ENCODE measurements at places on chromosomes 4 and X. TPM values are rescaled to one million over a fixed set of nuclear protein-coding genes. Genes with fewer than 3 reads are reported as not detected.

DNA sequence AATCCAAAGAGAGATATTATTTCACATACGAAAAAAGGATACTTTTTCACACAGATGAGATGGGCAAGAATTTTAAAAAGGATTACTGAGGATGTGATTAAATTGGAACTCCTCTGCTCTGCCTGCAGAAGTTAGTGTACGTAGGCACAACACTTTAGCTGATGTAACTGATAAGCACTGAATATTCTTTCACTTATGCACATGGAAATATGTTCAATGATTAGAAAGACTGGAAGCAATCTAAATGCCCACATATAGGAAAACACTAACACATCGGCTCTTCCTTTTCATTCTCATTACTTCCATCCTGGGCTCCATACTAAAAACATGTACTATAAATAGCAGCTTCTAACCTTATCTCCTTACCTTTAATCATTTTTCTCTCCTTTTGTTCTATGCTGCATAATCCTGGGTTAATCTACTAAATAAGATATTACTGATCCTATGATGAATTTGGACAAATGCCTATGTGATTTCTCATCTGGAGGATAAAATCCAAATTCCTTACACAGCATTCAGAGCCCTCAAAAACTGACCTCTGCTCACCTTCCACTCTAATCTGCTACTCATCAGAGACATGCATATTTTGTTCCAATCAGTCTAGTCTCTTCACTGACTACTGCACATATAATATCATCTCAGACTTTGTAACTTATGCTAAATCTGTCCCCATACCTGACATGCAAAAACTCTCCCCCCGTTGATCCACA is 197.8 kb downstream of the PDGFC start:
- DNase-seq = peak; percentile 39

DNA sequence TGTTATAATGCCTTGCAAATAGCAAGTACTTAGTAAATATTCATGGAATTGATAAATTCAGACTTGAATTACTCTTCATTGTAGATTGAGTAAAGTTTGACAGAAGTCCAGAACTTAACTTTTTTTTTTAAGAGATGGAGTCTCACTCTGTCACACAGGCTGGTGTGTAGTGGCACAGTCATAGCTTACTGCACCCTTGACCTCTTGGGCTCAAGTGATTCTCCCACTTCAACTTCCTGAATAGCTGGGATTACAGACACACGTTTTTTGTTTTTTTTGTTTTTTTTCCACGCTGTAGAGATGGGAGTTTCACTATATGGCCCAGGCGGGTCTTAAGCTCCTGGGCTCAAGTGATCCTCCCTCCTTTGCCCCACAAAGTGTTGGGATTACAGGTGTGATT is 32.1 kb downstream of the UBE2K start:
- DNase-seq = peak; percentile 14

DNA sequence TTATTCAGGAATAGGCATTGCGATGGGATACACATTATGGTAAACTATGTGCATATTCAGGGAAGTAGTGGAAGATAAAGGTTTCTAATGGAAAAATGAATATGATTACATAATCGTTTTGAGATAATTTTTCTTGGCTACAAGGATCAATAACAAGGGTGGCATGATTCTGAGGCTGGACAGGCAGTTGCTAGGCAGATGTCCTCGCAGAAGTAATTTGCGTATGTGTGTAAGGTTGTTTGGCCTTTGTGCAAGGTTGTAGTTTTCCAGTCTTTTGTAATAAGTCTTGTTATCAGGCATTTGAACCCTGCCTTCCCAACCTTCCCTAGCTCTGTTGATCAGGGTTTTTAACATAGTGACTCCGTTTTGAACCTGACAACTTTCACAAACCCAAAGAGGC is 59.7 kb downstream of the RGS12 start:
- no peak for DNase-seq

- DNase-seq = no peak
Observed at GRCh38 chr4:187017147-187017546, 293.5 kb upstream of the FAT1 start.

DNA sequence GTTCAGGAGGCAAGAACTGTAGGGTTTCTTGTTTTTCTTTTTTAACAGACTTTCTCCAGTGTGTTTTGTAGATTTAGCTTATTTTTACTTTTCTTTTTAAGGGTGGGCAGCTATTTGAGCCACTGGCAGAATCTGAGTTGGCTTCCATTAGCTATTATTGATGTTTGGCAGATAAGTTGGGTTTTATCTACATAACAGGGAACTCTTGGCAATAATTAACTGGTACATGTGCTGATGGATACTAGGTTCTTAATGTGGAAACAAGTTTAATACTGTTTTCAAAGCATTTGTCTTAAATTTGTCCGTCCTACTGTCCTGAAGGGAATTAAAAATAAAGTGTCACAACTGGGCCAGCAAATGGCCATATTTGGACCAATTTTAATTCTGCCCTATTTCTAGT is 80.5 kb downstream of the PHOX2B start:
- no peak for DNase-seq

DNA sequence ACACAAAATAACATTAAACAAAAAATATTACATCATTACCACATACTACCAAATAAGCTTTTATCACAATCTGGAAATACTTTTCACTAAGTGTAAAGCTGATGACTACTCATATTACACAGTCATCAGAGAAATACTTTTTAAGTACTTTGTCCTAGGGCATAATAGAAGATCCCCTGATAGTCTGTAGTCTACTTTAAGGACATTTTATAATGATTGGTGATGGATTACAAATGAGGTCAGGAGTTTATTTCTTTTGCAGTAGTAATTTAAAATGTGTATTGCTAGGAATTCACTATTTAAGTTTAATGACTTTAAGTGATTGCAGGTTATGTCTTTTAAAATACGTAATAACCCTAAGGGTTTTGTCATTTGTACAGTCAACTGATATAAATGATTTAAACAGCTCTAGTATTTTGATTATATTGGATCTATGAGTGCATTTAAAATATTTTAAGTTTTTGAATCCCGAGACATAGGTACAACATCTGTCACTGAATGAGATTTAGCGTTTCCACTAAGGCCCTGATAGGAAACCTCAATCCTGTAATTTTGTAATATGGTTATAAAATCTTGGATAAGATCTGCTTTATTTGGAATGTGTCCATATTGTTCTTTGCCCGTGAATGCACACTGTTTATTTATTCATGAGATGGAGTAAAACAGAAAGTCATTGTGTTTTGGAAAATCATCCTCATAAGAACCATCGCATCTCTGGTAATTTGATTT is 189.5 kb downstream of the ARAP2 start:
- peak; percentile 27 for DNase-seq

DNA sequence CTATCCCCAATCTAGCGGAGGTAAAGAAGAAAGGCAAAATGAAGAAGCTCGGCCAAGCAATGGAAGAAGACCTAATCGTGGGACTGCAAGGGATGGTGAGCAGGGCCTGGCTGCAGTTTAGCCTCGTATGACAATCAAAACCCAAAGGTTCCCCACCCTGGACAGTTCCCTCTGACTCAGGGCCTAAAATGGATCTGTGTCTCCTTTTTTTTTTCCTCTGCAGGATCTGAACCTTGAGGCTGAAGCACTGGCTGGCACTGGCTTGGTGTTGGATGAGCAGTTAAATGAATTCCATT is 986 bp downstream of the HDAC6 start:
- no peak for DNase-seq

DNA sequence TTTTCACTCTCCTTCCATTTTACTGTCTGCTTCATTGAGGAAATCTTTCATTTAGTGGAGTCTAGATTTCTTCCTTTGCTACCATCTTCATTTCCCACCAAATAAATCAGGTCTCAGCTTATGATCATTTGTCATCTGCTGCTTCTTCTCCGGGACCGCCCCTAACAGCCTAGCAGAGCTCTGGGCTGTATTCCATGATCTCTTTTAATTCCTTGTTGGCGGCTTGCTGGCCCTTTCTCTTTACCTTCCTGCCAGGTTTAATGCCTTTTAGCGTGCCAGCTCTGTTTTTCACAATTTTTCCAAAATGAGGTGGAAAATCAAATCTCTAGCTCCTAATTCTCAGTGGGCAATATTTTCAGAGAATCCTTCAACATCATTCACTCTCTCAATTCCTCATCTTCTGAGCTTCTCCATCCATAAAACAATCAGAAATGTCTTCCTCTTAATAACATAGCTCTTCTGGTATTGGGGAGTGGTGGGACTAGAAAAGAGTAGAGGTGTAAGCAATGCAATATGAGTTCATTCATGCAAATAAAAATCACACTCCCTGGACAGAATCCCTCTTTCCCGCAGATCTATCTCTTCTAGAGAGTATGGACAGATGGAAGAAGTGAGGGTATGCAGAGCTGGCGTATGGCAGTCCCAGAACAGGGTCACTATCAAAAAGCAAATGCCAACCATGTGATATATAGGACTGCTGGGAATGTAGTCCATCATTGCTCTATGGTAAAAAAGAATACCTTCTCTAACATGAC is 491.3 kb downstream of the KCNIP4 start:
- no peak for DNase-seq

DNA sequence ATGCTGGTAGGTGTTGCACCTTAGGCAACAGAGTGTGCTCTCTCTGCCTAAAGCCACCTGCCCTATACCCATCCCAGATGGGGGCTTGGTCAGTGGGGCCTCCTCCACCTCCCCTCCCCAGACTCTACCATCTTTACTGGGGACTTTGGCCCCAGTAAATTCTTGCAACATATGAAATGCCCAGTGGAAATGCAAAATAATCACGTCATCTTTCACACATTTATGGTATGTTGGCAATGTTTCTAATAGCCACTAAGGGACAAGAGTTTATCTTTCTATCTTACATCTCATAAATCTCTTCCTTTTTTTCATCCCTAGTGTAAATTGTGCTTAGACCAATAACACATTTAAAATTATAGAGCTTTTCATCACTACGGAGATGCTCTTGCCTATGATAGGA is 103.0 kb upstream of the MAML3 start:
- DNase-seq = no peak

DNA sequence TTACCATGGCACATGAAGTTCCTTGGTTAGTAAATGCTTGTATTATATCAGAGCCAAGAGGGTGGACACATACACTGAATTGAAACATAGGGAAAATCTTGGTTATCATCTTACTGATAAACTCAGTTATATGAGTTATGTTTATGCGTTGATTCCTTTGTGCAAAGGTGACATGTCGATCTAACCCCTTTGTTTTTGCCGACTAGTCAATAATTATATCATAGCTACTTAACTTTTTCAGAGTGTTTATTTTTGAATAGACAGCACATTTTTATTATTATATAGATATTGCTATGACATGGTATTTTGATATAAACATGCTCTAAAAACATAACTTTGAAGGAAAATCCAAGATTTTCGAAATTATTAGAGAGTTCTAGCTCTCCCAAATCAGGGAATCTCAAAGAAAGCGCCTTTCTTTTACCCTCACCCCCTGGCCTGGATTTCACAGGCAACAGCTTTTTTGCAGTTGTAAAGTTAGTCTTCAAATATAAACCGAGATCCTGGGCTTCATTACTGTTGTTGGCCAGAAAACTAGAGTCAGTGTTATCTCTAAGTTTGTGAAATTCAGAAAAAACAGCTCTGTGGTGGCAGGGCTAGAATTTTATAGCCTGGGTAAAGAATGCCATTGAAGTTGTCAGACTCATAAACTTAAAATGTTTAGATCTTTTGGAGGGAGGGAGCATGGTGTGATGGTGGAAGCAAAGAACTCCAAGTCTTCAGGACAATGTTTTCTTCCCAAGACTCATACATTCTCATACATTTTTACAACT is 45.8 kb upstream of the PITX2 start:
- no peak for DNase-seq

- DNase-seq = peak; percentile 14
Observed at GRCh38 chrX:108199691-108200090, 108.1 kb downstream of the ATG4A start.

GRCh38 chr4:174604198-174604597 is 81.9 kb upstream of the HPGD start:
- peak; percentile 50 for DNase-seq

GRCh38 chrX:40085714-40086113 is 12.0 kb downstream of the BCOR start:
- no peak for DNase-seq

DNA sequence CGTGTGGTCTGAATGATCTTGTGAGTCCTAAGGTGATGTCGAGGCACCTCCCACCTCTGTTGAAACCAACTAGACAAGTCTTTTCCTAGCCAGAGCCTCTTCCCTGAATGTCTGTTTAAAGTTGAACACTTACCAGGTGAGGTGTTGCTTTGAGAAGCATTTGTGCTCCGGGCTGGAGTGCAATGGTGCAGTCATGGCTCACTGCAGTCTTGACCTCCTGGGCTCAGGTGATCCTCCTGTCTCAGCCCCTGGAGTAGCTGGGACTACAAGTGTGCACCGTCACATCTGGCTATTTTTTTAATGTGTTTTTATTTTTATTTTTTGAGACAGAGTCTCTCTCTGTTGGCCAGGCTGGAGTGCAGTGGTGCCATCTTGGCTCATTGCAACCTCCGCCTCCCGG is 18.1 kb downstream of the RNF4 start:
- no peak for DNase-seq

GRCh38 chrX:23228950-23229448 is 105.7 kb upstream of the PTCHD1 start:
- no peak for DNase-seq

- no peak for DNase-seq
Observed at GRCh38 chr4:169119536-169119935, 109.5 kb upstream of the CBR4 start.

GRCh38 chr4:1087371-1087770 is 26.0 kb downstream of the RNF212 start:
- DNase-seq = no peak

DNA sequence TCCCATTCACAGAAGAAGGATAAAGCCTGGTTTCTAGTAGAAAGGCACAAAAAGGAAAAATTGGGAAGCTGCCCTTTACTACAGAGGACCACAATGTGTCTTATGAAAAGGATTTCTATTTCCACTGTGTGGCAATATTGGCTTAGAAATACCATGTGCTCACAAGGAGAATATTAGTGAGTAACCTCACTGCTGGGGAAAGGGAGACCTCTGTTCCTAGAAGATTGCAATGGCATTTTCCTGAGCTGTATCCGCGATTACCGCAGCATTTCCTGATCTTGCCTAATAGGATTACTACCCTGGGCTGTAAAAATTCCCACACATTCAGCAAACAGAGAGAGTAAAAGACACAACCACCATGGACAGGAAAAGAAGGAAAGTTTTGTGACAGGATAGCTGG is 308.8 kb upstream of the TECRL start:
- DNase-seq = peak; percentile 30

RPS6KA6 gene
- 7.8 TPM for total RNA-seq

GPR119 gene
- total RNA-seq = not detected

KLHL15 gene
- 7.7 TPM for total RNA-seq

XAGE2 gene
- total RNA-seq = not detected

PRSS12 gene
- 32.6 TPM for total RNA-seq

NAA15 gene
- 35.5 TPM for total RNA-seq

RASGEF1B gene
- total RNA-seq = 15.3 TPM

SHROOM3 gene
- total RNA-seq = 136 TPM

SPANXD gene
- total RNA-seq = 0.17 TPM

CWH43 gene
- total RNA-seq = 0.50 TPM

SLC10A7 gene
- 13.6 TPM for total RNA-seq

DMD gene
- 73.2 TPM for total RNA-seq

UGT2B15 gene
- total RNA-seq = not detected

PABPC1L2A gene
- total RNA-seq = not detected

MAGEA9 gene
- not detected for total RNA-seq

LRP2BP gene
- total RNA-seq = 0.49 TPM

Data from mammary epithelial cell (primary cell).